Stomach (tissue), 19 donors: ENCODE measurements at places on chromosomes 16 and 17. TPM values are rescaled to one million over a fixed set of nuclear protein-coding genes. Genes with fewer than 3 reads are reported as not detected.

GRCh38 chr17:47172696-47173565, 16.2 kb downstream of the CDC27 start:
- H3K27me3 ChIP-seq = no peaks in the 10 kb centered on the region
- H3K4me3 ChIP-seq = no peak overlapping the region
- H3K4me1 ChIP-seq = peaks cover 32% of the 10 kb centered on the region
- no peaks in the 10 kb centered on the region for H3K36me3 ChIP-seq
- H3K27ac ChIP-seq = no peak overlapping the region

DNA sequence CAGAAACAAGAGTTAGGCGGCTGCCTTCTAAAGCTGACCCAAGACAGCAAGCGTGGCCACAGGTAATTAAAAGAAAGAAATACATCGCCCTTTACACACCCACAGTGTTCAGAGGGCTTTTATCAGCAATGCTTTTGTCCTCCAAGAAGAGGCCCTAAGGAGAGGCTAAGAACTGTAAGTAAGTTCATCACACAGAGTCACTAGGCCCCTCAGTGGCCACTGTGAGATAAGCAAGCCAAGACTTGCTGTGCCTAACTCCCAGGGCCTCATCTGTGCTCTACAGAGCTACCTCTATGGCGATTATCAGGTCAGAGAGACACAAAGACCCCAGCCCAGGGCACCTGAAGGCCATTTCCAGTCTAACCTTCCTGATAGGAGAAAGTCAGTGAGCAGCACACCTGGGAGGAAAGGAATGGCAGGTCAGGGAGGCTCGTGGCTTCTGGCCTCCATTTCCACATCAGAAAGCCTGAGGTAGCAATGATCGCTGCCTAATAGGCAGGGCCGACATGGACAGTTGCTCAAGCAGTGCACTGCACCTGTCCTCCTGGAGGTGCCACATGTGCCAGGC, 545.2 kb upstream of the CDH11 start:
- DNase-seq = no peak
- H3K4me3 ChIP-seq = no peak overlapping the region
- no peaks in the 10 kb centered on the region for H3K36me3 ChIP-seq
- no peaks in the 10 kb centered on the region for H3K27me3 ChIP-seq
- H3K27ac ChIP-seq = no peak overlapping the region

- DNase-seq = no peak
- H3K4me3 ChIP-seq = no peak overlapping the region
- peaks cover 43% of the 10 kb centered on the region for H3K4me1 ChIP-seq
- H3K27ac ChIP-seq = peak overlapping the region; percentile 59
Observed at GRCh38 chr17:32936186-32936893, 8.4 kb downstream of the TMEM98 start.

- no peak overlapping the region for H3K4me3 ChIP-seq
- no peaks in the 10 kb centered on the region for H3K27me3 ChIP-seq
- H3K36me3 ChIP-seq = no peaks in the 10 kb centered on the region
- H3K4me1 ChIP-seq = peaks cover 68% of the 10 kb centered on the region
Observed at GRCh38 chr17:335691-336090, 16.9 kb downstream of the RPH3AL start.

DNA sequence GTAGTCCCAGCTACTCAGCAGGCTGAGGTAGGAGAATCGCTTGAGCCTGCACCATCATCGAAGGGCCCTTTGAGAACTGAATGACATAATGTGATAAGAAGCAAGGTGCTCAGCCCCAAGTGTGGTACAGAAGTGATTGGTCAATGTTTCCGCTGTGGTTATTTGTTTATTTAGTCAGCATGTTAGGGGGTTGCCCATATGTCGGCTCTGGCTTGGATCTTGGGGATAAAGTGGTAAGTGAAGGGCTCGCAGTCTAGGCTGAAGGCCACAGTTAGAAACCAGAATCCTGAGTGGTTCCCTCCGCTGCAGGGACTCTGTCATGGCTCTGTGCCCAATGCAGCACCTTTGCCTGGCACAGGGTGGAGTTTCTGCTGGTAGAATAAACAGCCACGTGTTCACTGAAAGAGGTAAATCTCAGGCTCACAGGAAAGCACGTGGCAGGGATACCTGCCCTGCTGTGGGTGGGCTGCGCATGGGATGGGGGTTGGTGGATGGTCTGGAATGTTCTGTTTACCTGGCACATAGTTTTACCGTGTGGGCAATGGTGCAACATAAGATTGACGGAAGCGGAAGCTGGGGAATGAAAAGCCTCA, 35.4 kb downstream of the SYT17 start:
- no peaks in the 10 kb centered on the region for H3K36me3 ChIP-seq
- peak overlapping the region; percentile 36 for H3K27ac ChIP-seq
- H3K27me3 ChIP-seq = no peaks in the 10 kb centered on the region
- H3K4me3 ChIP-seq = no peak overlapping the region
- peak; percentile 30 for DNase-seq
- peaks cover 7% of the 10 kb centered on the region for H3K4me1 ChIP-seq

- no peak overlapping the region for H3K4me3 ChIP-seq
- DNase-seq = no peak
- H3K27me3 ChIP-seq = no peaks in the 10 kb centered on the region
- H3K27ac ChIP-seq = no peak overlapping the region
Observed at GRCh38 chr16:72711823-72712222, 336.1 kb downstream of the ZFHX3 start.

- DNase-seq = no peak
- H3K4me1 ChIP-seq = peaks cover 81% of the 10 kb centered on the region
- no peak overlapping the region for H3K4me3 ChIP-seq
- peaks cover 38% of the 10 kb centered on the region for H3K36me3 ChIP-seq
- peak overlapping the region; percentile 87 for H3K27ac ChIP-seq
Observed at GRCh38 chr17:17820463-17821158, 16.2 kb downstream of the SREBF1 start.

GRCh38 chr17:45411348-45412105, 21.1 kb downstream of the ARHGAP27 start:
- H3K4me3 ChIP-seq = no peak overlapping the region
- peak; percentile 1 for DNase-seq
- peaks cover 87% of the 10 kb centered on the region for H3K4me1 ChIP-seq
- H3K36me3 ChIP-seq = no peaks in the 10 kb centered on the region
- H3K27me3 ChIP-seq = no peaks in the 10 kb centered on the region
- H3K27ac ChIP-seq = peak overlapping the region; percentile 81

DNA sequence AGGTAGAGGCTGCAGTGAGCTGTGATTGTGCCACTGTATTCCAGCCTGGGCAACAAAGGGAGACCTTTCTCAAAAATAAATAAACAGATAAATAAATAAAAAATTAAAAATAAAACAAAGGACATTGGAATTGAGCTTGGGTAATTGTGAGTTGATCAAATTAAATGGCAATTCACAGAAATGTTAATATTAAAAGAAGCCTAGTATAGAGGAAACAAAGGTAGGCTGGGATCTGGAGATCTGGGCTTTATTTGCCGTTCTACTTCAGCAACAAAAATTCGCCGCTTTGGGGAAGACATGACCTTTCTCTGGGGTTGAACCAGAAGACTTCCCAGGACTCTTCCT, 332 bp upstream of the VPS25 start:
- peaks cover 29% of the 10 kb centered on the region for H3K36me3 ChIP-seq
- no peaks in the 10 kb centered on the region for H3K27me3 ChIP-seq
- H3K4me3 ChIP-seq = peak overlapping the region; percentile 82
- DNase-seq = no peak
- peaks cover 6% of the 10 kb centered on the region for H3K4me1 ChIP-seq

DNA sequence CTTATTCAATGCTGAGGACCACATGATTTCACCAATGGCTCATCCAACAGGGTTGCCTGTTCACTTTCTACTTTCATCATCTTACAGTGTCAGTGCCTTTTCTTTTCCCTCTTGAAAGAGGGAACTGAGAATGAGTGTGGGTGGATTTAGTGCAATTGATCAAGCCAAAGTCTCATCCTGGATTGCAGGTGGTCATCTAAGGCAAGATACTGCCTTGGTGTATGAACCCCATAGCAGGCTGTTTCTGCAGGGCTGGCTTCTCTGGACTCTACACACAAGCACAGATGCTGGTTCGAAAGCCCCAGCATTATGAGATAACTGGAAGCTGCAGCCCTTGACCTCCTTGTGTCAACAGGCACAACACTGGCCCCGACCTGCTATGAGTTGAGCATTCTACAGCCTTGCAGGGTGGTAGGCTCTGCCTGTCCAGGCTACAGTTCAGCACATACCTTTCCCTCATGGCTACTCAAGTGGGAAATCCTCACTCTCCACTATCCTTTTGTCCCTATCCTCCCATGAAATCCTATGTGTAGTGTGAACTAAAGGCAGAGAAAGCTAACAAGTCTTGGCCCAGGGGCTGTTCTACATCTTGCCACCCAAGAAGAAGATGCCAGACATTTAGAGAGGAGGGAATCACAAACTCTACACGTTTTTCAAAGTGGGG, 358.7 kb downstream of the SLC39A11 start:
- H3K36me3 ChIP-seq = peaks cover 6% of the 10 kb centered on the region
- H3K4me1 ChIP-seq = no peaks in the 10 kb centered on the region
- no peak overlapping the region for H3K27ac ChIP-seq
- no peak overlapping the region for H3K4me3 ChIP-seq
- no peak for DNase-seq

GRCh38 chr17:76585649-76586593, at the start of gene ST6GALNAC2:
TSS of gene ST6GALNAC2 (minus strand) at chr17:76585860. CDS start at chr17:76585808, 52 bp downstream.
- peak within 1 kb of the TSS; percentile 74 for H3K27ac ChIP-seq
- H3K4me3 ChIP-seq = peak within 1 kb of the TSS; percentile 78
- DNase-seq = peak; percentile 93
- no peaks in the 10 kb centered on the region for H3K36me3 ChIP-seq

GRCh38 chr16:22969567-22969966, 155.6 kb downstream of the HS3ST2 start:
- no peak for DNase-seq
- no peak overlapping the region for H3K27ac ChIP-seq

GRCh38 chr16:19751478-19752385, 33.7 kb downstream of the IQCK start:
- no peaks in the 10 kb centered on the region for H3K27me3 ChIP-seq
- no peaks in the 10 kb centered on the region for H3K36me3 ChIP-seq
- peak overlapping the region; percentile 75 for H3K27ac ChIP-seq
- peaks cover 34% of the 10 kb centered on the region for H3K4me1 ChIP-seq
- no peak overlapping the region for H3K4me3 ChIP-seq

GRCh38 chr16:89025636-89026035, 48.6 kb upstream of the CBFA2T3 start:
- DNase-seq = no peak
- no peak overlapping the region for H3K4me3 ChIP-seq
- H3K36me3 ChIP-seq = no peaks in the 10 kb centered on the region
- H3K27me3 ChIP-seq = no peaks in the 10 kb centered on the region
- no peak overlapping the region for H3K27ac ChIP-seq

DNA sequence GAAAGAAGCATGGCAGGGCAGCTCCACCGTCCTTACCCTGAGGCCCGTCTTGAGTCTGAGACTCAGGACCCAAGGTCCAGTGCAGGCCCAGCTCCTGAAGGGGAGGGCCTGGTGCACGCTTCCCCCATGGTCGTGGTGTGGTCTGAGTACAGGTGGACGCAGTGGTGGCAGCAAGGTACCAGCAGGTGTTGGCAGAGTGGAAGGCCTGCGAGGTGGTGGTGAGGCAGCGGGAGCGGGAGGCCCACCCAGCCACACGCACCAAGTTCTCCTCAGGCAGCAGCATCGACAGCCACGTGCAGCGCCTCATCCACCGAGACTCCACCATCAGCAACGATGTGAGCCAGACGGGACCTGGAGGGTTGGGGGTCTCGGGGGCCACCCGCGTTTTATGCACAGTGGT, 27.7 kb downstream of the MNT start:
- H3K4me3 ChIP-seq = no peak overlapping the region
- H3K36me3 ChIP-seq = peaks cover 84% of the 10 kb centered on the region

DNA sequence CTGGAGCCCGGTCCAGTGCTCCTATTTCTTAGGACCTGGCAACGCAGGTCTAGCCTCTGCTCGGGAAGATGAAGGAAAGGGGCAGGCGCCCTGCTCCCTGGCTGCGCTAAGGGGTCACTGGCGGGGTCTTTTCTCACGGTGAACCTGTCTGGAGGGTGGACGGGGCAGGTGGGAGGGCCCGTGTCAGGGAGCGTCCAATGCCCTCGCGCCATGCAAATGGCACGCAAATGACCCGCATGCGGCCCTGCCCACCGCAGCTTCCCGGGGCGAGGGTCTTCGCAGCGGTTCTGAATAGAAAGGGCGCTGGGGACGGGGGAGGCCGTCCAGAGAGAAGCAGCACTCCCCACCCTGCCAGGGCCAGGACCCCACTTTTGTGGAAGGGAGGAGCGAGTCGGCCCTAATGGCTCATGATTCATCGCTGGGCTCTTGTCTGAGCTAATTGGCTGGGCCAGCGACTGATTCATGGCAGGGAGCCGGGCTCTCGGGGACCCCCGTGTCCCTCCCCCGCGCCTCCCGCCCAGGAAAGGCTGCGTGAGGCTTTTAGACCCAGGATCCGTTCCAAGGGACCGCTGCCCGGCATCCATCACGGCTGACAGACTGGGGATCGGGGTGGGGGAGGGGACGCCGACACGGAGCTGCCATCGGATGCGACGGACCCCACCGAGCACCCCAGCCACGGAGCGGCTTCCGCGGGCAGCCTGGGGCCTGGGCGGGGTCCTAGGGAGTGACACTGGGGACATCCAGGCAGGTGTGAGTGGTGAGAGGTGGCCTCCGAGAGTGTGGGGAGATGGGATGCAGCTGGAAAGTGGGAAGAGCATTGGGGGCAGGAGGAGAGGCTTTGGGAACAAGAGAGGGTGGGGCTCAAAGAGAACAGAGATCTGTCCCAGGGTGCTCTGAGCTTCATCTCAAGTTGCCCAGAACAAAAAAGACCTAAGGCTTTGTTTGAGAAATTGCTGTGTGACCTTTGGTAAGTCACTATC, 25.0 kb upstream of the NGFR start:
- H3K4me3 ChIP-seq = peak overlapping the region; percentile 29

GRCh38 chr16:27852116-27852515, 211.4 kb downstream of the GSG1L start:
- H3K27ac ChIP-seq = no peak overlapping the region
- H3K36me3 ChIP-seq = no peaks in the 10 kb centered on the region
- H3K4me1 ChIP-seq = no peaks in the 10 kb centered on the region
- no peaks in the 10 kb centered on the region for H3K27me3 ChIP-seq
- no peak for DNase-seq

DNA sequence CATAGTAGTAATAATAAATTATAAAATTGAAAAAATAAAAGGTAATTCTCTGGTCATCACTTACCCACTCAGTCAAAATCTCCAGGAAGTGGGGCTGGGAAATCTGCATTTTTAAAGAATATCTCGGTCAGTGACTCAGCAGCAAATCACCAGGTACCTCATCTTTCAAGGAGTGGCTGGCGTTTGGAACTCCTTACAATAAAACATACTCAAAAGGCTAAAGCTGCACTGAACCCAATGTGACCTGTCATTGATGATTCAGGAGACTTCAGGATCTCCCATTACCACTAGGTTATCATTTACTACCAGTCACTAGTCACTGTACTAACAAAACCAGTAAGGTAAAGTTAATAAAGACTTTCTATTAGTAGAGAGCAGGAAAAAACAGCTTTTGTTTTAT, 21.5 kb upstream of the RFFL start:
- peaks cover 53% of the 10 kb centered on the region for H3K4me1 ChIP-seq
- no peak for DNase-seq
- no peaks in the 10 kb centered on the region for H3K36me3 ChIP-seq

GRCh38 chr17:48539177-48539576, 5.7 kb downstream of the HOXB2 start:
- no peaks in the 10 kb centered on the region for H3K36me3 ChIP-seq

The DHRS7C gene
- not detected for total RNA-seq

The LITAFD gene
- total RNA-seq = not detected

The BEAN1 gene
- not detected for total RNA-seq

The MMP28 gene
- total RNA-seq = 2.2 TPM
